Smooth muscle cell of the pulmonary artery (primary cell): ENCODE measurements at places on chromosomes 6 and 20. TPM values are rescaled to one million over a fixed set of nuclear protein-coding genes. Genes with fewer than 3 reads are reported as not detected.

SLC24A3 gene
- total RNA-seq, result 0.66 and 4.1 TPM in 2 replicates

HLA-DMA gene
- 3.3 and 8.5 TPM in 2 replicates for total RNA-seq

TINAG gene
- total RNA-seq, result not detected in 2 replicates

FAXC gene
- 0.26 and 0.59 TPM in 2 replicates for total RNA-seq
